D721Med (cell line): ENCODE measurements at places on chromosomes 11 and 22.

DNA sequence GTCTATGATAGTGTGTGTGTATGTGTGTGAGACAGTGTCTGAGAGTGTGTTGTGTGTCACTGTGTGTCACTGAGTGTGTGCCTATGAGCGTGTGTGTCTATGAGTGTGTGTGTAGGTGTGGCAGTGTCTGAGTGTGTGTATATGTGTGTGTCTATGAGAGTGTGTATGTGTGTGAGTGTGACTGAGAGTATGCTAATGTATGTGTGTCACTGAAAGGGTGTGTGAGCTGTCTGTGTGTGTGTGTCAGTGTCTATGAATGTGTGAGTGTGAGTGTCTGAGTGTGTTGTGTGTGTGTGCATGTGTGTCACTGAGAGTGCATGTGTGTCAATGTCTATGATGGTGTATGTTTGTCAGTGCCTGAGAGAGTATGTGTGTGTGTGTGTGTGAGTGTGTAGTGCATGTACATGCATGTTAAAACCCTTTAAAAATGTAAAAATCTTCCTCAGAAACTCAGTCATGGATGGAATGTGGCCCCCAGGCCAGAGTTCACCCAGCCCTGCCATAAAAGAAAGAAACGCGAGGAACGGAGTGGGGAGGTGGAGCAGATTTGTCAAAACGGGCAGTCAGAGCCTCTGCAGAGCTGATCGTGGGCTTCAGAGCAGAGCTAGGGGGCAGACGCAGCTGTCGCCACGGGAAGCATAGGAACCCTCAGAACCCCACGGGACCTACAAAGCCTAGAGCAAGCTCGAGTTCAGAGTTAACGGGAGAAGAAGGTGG lies 218.8 kb downstream of the CTTN start:
- DNase-seq = no peak

GRCh38 chr11:73991471-73992006 lies 8.9 kb upstream of the UCP2 start:
- DNase-seq = no peak

DNA sequence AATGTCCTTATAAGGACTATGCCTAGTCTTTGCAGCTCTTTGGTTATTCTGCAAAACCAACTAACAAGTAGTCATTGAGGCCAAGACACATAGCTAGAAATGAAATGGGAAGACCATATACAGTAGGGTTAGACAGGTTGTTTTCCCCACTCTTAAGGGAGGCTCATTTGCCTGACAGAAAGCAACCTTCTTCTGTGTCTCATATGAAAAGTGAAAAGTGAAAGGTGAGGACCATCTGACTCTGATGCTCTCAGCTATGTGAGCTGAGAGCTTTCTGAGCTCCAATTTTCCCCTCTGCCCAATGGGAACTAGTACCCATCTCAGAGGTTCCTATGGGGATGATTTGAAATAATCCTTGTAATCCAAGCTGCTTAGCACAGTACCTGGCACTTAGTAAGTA lies 142.0 kb upstream of the BDNF start:
- no peak for DNase-seq

DNA sequence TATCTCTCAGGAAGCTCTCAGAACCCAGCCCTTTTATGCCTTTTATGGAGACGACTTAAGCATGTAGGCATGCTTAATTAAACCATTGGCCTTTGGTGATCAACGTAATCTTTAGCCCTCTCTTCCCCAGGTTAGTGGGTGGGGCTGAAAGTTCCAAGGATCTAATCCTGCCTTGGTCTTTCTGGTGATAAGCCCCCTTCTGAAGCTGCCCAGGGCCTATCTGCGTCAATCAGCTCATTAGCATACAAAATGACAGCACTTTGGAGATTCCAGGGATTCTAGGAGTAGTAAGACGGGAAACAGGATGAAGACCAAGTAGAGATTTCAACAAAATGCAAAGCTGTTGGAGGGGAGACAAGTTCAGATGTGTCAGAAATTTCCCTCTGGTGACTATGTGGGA lies 3.1 kb downstream of the FAM118A start:
- DNase-seq = no peak

GRCh38 chr11:5521540-5521939 lies 5.0 kb upstream of the UBQLNL start:
- no peak for DNase-seq

DNA sequence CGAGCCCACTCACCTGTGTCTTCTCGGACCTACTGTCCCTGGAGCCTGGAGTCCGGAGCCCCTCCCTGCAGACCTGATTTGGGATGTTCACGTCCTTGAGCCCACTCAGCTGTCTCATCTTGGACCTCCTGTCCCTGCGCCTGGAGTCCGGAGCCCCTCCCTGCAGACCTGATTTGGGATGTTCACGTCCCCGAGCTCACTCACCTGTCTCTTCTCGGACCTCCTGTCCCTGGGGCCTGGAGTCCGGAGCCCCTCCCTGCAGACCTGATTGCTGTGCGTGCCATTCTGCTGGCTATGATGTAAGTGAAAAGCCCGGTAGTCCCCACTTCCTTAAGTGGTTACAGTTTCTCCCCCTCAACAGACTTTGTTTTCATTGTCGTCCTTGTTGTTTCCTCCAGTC lies 867.1 kb downstream of the BRD1 start:
- no peak for DNase-seq

DNA sequence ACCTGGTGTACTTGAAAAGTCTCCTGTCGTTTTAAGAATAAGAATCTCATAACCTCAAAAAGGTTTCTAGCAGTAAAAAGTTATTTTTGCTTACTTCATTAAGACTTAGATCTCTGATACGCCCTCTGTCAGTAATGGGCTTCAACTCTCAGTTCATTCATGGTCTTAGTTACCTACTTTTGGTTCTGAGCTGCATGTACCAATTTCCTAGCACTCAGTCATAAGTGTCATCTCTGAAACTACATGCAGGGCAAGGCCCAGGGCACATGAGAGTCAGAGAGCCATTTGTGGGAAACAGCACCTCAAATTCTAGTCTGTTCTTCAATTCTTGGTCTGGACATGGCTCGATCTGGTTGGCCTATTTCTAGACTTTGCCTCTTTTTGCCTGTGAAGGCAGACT lies 838.4 kb downstream of the FAM181B start:
- DNase-seq = no peak

GRCh38 chr11:8608652-8609051 lies 14.6 kb upstream of the STK33 start:
- DNase-seq = no peak

GRCh38 chr11:73893041-73893440 lies 16.2 kb downstream of the PAAF1 start:
- no peak for DNase-seq

GRCh38 chr11:72575533-72576242 lies 98.5 kb downstream of the PDE2A start:
- DNase-seq = no peak

DNA sequence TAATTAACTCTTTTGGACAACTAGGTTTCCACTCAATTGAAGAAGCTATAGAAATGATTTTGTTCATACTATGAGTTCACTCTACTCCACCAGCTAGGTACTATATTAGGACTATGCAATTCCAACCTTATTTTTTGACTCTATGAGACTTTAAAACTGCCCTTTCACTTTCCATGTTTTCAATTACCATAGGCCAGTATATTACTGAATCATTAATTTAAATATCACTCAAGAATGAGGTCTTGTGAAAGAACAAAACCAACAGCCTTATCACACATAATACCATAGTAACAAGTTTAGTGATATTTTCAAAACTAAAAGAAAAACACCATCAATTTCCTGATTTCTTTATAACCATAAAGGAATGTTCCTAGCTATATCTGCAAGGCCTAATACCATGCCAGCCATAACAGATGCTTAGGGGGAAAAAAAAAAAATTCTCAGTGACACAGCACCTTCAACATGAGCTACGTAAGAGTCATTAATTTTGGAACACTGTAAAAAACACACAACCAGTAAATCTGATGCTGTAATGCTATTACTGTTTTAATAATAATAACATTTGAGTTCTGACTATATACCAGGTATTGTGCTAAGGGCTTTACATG lies 6.1 kb downstream of the DCUN1D5 start:
- DNase-seq = no peak

GRCh38 chr11:105219269-105219668 lies 79.7 kb upstream of the CARD18 start:
- DNase-seq = no peak

DNA sequence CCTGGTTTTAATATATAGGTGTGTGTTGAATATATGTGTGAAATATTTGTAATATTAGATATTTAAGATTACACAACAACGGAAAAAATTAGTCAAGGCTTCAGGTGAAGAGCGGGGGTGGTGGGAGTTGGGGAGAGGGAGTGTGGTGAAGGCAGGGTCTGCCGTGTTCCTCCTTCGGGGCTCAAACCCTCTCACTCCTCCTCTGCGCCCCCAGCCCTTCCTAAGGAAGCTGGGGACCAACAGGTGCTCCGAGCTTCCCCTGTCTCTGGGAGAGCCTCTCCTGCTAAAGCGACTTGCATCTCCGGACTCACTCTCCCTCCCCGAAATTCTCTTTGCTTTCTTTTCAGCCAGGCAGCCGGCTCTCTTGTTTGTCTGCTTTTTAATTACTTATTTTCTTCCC lies 960 bp upstream of the CADM1 start:
- DNase-seq = no peak

DNA sequence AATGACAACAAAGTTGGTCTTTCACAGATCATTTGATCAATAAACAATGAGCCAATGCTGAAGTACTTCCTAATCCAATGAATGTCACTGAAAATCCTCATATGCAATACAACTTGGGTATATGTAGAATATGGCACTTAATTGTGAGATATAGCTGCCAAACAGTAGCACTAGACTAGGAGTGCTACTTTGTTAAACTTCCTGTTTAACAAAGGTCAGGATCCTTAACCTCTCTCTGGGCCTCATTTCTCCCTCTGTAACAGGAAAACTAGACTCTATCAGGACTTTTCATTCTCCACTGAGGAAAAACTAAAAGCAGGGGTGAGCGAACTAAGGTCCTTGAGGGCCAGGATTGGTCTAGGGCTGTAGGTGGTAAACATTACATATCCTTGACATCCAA lies 56.1 kb downstream of the PITPNB start:
- no peak for DNase-seq

DNA sequence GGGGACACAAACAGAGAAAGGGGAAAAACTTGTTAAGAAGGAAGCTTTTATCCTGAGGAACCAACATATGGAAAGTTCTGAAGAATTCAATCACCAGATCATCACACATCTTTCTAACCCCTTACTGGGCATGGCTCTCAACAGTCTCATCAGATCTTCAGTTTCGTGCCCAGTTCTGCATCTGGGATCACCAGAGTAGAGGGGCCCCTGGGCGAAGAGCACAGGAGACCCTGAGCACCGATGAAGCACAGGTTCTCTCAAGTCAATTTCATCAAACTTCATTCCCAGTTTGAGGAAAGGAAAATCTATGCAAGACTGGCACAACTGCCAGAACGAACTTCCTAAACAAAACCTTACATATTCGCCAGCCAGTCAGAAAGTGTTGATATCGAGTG lies 8.5 kb upstream of the PYGM start:
- no peak for DNase-seq
